Stimulated activated CD4-positive, alpha-beta T cell treated with anti-CD3 and anti-CD28 coated beads, Interleukin-1b, Interleukin-23, amount 100 ng/mL, for 24 hours (primary cell): ENCODE measurements at places on chromosomes 7 and 10.
A peak's percentile ranks its signal among the peaks of the same experiment; 100 is the strongest.

DNA sequence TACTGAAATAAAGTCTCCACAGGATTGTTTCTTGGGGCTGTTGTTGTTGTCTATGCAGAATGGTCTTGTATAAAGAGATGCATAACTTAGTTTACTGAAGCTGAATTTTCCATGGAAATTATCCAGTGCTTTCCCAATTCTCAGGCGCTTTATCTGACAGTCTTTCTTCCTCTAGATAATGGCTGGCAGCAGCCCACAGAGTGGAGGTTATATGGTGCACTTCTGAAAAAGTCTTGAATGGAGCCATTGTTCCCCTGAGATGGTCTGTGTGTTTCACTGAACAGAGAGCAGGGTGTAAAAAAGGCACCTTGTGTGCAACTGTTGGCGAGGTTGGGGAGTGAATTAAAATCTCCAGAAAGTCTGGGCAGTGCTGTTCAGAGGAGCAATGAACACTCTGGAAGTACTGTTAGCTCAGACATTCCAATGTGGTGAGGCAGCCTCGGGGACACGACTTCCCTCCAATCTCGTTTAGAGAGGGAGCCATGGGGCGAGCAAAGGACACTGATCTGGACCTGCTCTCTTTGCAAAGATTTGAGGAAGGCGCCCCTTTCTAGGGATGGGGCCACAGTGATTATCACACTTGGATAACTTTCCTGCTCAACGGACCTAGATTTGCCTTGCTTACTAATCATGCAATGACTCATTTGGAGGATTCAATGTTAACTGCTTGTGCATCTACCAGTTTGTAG, 2.0 kb upstream of the PLCE1 start:
- no peak for DNase-seq

- peak; percentile 35 for DNase-seq
Observed at GRCh38 chr10:119871881-119872609, 598 bp downstream of the MCMBP start.

- no peak for DNase-seq
Observed at GRCh38 chr7:84510505-84510904, 315.9 kb upstream of the SEMA3A start.

DNA sequence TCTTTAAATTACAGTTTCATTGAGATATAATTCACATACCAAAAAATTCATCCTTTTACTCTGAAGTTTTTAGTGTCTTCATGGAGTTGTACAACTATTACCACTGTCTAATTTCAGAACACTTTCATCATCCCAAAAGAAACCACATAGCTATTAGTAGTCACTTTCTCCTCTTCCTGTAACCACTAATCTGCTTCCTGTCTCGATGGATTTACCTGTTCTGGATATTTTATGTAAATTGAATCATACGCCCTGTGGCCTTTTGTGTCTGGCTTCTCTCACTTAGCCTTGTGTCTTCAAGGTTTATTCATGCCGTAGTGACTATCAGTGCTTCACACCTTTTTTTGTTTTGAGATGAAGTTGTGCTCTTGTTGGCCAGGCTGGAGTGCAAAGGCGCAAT, 135.5 kb downstream of the DOCK1 start:
- DNase-seq = no peak
